ENCODE measurements at places on chromosomes 16 and 17. TPM values are rescaled to one million over a fixed set of nuclear protein-coding genes. Genes with fewer than 3 reads are reported as not detected.
A peak's percentile ranks its signal among the peaks of the same experiment; 100 is the strongest.

VEZF1 gene
- total RNA-seq = 54.9 TPM

PRSS21 gene
- not detected for total RNA-seq

TP53TG3 gene
- not detected for total RNA-seq

PERCC1 gene
- 2.1 TPM for total RNA-seq

NTN1 gene
- 0.86 TPM for total RNA-seq

COPZ2 gene
- total RNA-seq = 2.0 TPM

GRCh38 chr17:38914741-38915638, 10.4 kb upstream of the LASP1NB start:
- DNase-seq = no peak

DNA sequence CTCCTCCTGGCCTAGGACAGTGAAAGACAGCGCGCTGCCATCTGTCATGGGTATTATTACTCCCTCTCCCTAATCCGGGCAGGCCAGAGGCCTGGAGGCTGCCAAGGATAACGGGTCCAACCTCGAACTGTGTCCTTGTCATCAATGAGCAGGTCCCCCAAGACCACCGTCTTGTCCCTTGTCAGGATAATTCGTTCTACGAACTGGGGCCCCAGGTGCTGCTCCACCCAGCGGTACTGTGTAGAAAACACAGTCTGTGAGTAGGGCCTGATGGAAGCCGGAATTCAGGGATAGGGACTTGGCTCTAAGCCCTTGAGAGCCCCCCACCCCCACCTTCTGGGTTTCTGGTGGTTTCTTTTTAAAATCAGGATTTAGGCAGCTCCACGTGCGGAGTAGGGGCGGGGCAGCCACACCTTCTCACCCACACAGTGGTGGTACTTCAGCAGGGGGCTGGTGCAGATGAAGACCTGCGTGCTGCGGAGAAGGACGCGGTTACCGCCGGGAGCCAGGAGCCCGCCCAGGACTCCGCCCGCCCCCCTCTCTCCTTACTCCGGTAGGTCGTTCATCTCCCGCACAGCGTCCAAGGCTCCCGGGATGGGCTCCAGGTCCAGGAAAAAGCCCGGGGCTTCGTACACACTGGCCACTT, 787 bp downstream of the NT5C start:
- peak; percentile 71 for DNase-seq

DNA sequence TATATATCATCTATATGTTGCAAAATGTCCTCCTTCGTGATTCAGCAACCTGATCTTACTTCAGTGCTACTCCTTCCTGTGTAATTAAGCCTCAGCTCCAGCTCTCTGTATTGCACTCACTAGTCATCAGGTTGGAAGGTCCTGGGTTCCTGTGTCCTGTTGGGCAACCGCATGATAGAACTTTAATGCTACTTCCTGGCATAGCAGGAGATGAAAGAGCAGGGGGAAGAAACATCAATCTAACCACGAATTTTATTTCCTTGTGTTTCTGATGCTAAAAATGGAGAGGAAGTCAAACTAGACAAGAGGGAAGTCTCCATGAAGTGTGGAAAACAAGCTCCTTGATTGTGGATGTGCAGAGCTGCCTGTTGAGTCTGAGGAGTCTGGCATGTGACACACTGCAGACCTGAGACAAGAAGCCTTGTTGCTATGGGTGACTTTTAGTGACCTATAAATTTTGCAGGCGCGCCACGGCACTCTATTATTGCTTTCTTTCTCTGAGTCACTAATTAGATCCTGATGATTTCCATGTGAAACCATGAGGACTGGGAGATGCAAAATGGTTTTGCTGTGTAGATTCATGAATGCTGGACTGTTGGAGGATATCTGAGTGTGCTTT, 25.6 kb downstream of the IGSF6 start:
- DNase-seq = no peak

- DNase-seq = no peak
Observed at GRCh38 chr17:39376434-39376833, 25.0 kb downstream of the FBXL20 start.

GRCh38 chr17:35117984-35118383, 1.7 kb downstream of the RAD51D start:
- no peak for DNase-seq

GRCh38 chr16:23624092-23624491, 17.0 kb downstream of the PALB2 start:
- no peak for DNase-seq

DNA sequence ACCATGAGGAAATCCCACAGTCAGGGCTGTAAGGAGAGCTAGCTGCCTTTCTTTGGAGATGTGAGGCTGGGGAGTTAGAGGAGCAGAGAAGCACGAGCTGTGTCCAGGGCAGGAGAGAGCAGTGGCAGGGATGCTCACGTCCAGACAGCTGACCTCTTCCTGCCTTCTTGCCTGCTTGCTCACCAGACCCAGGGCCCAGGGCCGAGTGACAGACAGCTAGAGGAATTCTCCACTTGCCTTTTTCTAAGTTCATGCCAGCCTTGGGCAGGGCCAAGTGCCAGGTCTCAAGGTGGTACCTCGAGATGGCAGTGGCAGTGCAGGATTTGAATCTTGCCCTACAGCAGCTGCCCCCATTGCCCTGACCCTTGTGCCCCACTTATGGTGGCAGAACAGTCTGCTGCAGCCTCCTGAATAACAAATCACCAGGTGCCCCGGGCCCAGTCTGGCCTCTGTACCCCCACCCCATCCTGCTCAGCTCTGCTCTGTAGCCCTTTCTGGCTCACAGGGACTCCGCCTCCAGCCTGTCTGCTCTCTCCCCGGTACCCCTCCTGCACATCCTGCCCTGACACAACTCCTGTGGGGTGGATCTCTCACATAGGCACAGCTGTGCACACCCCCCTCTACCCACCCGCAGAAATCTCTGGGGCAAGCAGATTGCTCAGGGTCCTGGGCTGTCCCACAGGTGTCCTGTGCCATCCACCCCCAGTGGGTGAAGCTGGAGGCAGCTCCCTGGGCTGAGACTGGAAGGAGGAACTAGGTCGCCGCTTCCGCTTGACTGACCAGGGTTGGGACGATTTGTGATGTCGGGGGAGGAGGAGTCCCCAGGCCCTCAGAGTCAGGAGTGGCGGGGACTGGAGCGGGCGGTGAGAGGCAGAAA, 25.9 kb downstream of the GRIN2C start:
- DNase-seq = no peak

GRCh38 chr17:44794851-44795413, 35.2 kb downstream of the GJC1 start:
- no peak for DNase-seq

Measured in Caco-2 (cell line).